Brain microvascular endothelial cell (primary cell): ENCODE measurements at places on chromosomes 7 and 10.

GRCh38 chr7:138299066-138299465 is 161.0 kb upstream of the TRIM24 start:
- DNase-seq, result no peak

DNA sequence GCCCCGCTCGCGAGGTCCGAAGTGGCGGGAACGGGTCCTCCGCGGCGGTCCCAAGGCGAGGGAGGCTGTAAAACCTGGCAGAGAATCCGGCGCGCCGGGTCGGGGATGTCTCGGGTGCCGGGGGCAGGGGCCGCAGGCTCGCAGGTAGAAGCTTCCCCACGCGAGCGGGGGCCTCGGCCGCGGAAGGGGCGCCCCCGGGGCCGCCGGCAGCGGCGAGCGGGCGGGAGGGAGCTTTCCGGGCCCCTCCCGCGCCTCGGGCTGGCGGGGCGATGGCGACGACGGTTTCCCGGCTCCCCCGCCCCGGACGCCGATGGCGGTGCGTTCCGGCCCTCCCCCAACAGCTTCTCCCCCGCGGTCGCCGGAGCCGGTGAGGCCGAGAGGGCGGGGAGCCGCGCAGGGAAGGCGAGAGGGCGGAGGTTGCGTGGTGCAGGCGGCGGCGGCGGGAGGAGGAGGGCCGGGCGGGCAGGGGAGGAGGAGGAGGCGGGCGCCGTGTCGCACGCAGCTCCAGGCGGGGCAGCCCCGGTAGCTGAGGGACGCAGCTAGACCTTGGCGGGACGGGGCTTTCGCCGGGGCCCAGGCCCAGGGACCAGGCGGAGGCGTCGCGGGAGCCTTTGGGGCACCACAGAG is at the start of gene CUL1:
CUL1 (plus strand) TSS at position 507 of the 627 bp plus-strand sequence. CDS start 31,220 bp downstream, outside the sequence.
- no peak for DNase-seq

- no peak for DNase-seq
Observed at GRCh38 chr7:132697003-132697402, 120.7 kb upstream of the PLXNA4 start.

GRCh38 chr10:88004451-88004850 is 141.0 kb downstream of the PTEN start:
- DNase-seq, result peak; percentile 48

DNA sequence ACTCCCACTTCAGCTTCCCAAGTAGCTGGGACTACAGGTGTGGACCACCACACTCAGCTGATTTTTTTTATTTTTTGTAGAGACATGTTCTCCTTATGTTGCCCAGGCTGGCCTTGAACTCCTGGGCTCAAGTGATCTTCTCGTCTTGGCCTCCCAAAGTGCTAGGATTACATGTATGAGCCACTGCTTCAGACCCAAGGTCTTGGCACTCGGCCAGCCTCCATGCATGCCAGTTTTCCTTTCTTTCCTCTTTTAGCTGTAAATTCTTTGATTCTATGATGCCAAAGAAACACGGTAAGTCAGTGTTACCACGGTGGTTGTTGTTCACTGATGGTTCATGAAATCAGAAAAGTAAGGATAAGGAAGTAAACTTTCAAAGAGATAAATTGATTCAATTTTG is 3.0 kb upstream of the MGAM start:
- no peak for DNase-seq

- peak; percentile 67 for DNase-seq
Observed at GRCh38 chr10:30062090-30062489, 2.7 kb upstream of the JCAD start.

GRCh38 chr7:17530741-17531421 is 232.4 kb downstream of the AHR start:
- DNase-seq, result no peak

DNA sequence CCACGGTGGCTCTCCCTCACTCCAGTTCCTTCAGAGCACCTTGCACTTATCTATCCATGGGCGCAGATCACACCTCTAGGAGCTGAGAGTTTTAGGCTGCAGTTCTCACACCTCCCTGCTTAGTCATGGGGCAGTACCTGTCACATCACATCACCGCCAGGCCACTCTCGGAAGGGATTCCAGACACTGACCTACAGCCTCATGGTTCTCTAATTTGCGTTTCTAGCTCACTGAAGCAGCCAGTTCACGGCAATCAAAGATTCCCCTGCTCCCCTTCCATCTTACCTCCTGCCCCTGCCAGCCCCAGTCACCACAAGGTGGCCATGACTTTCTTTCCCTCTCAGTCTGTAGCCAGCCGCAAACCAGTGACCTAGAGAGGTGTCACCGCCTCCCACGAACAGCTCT is 34.2 kb downstream of the ADRB1 start:
- DNase-seq, result no peak

GRCh38 chr10:30435073-30435422 is 1.1 kb downstream of the MAP3K8 start:
- peak; percentile 40 for DNase-seq

DNA sequence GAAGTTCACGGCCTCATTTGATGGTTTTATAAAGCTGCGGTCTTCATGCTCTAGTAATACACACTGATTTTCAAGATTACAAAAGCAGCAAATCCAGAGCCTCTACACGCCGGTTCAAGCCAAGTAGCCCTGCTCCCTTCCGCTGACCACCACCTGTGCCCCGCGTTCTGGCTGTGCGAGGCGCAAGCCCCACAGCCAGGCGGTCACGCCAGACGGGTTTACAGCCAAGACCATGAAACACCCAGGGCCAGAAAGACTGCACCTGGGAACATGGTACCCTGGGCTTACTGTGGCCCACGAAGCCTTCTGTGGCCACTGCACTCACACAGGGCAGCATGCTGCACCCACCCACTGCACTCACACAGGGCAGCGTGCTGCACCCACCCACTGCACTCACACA is 33.6 kb downstream of the GPER1 start:
- DNase-seq, result no peak

GRCh38 chr10:125037145-125037877 is 95.4 kb downstream of the ZRANB1 start:
- peak; percentile 87 for DNase-seq

GRCh38 chr10:11114269-11114668 is 96.6 kb downstream of the CELF2 start:
- DNase-seq, result no peak

DNA sequence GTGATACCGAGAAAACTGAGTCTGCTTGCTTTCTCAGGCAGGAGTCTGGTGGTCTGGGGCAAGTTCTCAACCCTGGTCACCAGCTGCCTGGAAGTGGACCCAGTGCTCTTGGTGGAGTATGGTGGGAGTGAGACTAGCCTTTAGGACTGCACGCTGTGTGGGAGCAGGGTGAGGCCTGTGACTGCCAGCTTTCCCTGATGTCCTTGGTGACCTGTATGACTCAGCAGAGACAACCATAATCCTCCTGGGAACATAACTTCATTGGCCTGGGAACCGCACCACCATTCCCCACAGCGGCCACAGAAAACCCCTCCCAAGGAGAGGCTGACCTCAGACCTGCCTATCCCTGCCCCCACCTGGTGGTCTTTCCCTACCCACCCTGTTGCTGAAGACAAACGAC is 139.5 kb upstream of the CHRM2 start:
- no peak for DNase-seq

- no peak for DNase-seq
Observed at GRCh38 chr7:30255064-30255769, 29.2 kb upstream of the ZNRF2 start.

- DNase-seq, result no peak
Observed at GRCh38 chr10:93268021-93268420, 194.3 kb downstream of the CYP26A1 start.
